ENCODE measurements at places on chromosomes 1 and 21.

GRCh38 chr1:53430779-53431178 lies 28.4 kb upstream of the DMRTB1 start:
- no peak for DNase-seq

DNA sequence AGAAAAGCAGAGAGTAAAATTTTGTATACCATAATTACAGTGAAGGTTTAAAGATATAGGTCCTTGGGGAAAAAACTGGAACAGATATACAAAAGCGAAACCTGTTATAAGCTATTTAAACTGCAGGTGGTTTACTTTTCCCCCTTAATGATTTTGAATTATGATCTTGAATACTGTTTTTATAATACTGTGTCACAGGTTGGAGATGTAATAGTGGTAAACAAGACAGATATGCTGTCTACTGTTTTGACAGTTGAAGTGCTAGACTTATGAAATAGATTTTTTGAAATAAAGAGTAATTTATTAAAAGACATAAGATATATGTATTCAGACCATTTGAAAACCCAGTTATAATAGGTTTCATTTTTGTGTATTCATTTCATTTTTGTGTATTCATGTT lies 129.4 kb downstream of the CD247 start:
- DNase-seq: no peak

DNA sequence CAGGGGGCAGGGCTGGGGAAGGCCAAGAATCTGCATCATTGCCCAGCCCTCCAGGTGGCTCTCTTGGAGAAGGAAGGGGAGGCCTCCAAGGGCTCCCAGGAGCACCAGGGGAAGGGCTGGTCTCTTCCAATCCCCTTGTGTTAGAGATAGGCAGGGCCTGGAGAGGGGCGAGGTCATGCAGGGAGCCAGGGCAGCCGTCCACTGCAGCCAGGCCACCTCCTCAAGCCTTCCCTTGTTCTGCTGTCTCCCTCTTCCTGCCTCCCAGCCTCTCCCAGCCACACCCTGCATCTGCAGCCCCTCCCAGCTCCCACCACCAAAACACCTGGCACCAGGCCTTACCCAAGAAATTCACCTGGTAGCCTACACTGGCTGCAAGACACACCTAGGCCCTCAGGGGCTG lies 105.3 kb upstream of the IFFO2 start:
- no peak for DNase-seq

DNA sequence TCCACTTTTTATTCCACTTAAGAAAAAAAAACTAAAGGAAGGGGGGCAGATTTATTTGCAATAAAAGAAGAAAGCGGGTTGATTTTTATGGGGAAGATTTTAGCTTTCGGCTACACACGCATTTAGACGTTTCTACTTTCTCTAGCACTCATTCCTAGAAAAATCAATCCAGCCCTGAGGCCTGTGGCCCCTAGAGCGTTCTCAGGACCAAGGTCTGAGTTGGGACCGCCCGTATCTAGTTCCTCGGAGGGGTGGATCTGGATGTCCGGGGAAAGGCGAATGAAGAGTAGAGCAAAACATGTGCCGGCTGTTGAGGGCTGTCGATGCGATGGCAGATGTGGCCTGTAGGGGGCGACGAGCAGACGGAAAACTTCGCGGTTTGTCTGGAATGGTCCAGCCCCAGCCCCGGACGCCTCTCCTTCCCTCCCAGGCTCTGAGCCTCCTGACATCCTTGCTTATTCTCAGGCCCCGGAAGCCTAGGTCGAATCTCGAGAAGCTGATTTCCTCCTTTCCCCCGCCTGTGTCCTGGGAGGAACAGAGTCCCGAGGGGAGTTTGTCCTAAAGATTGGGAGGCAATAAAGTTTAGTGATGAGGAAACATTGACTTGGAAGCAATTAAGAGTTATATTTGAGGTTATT lies 5.2 kb downstream of the FOXD3 start:
- DNase-seq: no peak

GRCh38 chr1:116931016-116931918 lies 21.6 kb downstream of the PTGFRN start:
- DNase-seq: no peak

- DNase-seq: no peak
Observed at GRCh38 chr1:3051270-3052268, 17.4 kb upstream of the PRDM16 start.

DNA sequence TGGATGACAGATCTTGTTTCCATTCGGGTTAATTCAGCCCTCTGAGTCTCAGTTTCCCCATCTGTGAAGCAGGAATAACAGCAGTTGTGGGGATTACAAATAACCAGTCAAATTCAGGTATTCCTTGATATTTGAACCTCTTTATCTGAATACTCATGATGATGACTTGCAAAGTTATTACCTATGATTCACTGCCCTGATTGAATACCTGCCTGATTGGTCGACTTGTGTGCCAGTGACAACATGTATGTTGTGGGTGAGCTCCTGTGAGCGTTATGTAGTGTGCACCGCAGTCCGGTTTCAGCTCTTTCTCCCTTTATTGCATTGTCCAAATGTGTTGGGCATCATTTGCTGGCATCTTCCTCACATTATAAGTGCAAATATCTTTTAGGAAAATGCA lies 9.5 kb upstream of the TMEM61 start:
- no peak for DNase-seq

- DNase-seq: no peak
Observed at GRCh38 chr1:30820299-30820698, 62.7 kb upstream of the LAPTM5 start.

GRCh38 chr1:41354956-41355355 lies 6.3 kb upstream of the FOXO6 start:
- DNase-seq: no peak

GRCh38 chr1:36327421-36328087 lies 4.1 kb upstream of the EVA1B start:
- no peak for DNase-seq

DNA sequence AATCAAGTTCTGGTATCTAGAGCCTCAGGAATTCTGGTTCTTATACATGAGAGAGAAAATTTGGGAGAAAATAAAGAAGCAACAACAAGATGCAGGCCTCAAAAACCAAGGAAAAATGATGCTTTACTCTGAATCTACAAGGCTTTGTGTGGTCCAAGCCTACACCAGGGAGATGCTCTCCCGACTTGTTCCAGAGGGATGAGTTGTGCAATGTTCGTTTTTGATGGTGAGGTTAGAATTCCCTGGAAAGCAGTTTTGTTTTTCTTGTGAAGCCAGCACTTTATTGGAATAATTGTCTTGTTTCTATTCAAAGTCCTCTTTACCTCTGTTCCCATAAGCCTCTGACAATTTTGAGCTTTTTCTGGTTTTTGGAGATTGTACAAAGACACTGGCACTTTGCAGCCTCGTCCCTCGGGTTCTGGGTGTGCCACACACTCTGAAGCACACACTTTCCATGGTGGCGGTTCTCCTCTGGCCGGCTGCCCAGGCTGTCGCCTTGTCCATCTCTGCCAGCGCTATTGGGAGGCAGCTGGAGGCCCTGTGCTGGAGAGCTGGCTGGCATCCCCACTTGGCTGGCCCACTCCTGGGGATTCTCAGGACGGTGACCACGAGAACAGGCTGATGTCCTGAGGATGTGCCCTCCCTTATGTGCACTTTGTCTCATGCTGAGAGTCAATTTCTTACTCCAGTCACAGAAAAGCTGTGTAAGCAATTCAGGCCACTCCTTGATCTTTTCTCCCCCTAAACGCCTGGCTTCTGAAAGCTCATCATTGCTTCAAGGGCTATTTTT lies 70.2 kb downstream of the EDEM3 start:
- no peak for DNase-seq

DNA sequence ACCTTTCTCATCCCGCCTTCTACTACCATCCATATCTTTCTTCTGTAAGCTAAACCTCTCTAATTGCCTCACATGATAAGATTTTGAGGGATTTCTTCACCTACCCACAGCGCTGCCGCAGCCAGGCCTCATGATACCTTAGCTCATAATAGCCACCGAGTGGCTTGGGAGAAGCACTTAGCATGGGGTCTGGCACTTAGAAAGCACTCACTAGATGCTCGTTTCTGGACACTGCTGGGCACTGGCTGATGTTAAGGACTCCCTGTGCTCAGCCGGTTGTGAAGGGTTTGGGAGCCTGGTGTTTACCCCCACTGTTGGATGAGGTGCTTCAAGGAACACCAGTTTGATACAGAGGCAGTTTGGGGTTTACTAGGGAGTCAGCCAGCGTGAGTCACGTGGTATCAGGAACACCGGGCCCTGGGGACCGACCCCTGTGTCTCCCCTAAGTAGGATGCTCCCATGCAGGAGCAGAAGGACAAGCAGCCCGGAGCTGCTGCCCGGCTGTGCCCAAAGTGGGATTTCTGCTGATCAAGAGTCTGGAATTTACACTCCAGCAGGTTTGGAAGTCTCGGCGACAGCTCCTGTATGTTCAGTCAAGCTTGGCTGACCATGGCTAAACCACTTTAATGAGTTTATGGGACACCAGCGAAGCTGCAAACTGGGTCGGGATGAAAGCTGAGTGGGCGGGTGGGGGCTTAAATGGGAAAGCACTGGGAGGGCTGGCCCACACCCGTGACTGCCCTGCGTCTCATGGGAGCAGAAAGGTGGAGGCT lies 63.3 kb downstream of the GALNT2 start:
- no peak for DNase-seq

- no peak for DNase-seq
Observed at GRCh38 chr1:1435106-1435903, at the start of gene VWA1. VWA1 (plus strand) TSS chr1:1435690; CDS start chr1:1435749, 59 bp downstream.

DNA sequence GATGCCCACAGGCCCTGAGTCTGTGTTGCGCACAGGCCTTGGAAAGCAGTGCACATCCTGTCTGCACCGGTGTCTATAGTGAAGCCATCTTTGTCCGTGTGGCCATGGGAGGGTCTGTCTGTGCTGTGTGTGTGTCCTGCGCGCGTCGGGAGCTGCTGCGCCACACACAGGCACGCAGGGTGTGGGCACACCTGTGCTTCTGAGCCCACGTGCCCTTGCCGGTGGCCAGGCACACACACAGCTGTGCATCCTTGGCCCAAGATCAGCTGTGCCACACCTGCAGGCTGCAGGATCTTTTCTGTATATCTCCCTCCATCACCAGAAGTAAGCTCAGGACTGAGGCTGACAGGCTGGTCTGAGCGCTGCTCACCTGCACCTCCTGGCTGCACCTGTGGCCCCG lies 3.2 kb upstream of the SAMD11 start:
- DNase-seq: no peak

DNA sequence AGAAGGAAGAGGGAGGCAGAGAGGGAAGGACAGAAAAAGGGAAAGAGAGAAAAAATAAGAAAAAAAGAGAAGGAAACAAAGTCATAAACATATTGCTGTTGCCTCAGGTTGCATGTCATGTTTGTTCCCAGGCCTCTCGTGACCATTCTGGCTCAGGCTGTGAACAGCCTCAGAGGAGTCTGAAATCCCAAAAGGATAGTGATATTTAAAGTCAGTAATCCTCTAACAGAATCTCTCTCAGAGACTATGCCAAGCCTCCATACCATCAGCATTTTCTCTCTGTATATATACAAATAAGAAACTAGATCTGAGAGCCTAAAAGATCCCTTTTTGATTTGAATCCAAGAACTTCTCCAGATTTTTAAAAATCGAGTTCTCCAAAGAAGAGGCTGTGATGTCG lies 35.2 kb downstream of the GORAB start:
- DNase-seq: no peak

All from non-pigmented ciliary epithelial cell (primary cell).